T-helper 17 cell (primary cell): ENCODE measurements at places on chromosomes 11 and 22. TPM values are rescaled to one million over a fixed set of nuclear protein-coding genes. Genes with fewer than 3 reads are reported as not detected.

MOB2 gene
- total RNA-seq, result 65.0 TPM

C1QTNF4 gene
- total RNA-seq, result 1.1 TPM

OR51I1 gene
- total RNA-seq, result not detected

PKP3 gene
- total RNA-seq, result not detected

PRR33 gene
- total RNA-seq, result not detected

NXPE4 gene
- not detected for total RNA-seq

OVCH2 gene
- not detected for total RNA-seq

SHANK2 gene
- total RNA-seq, result 0.37 TPM

HOATZ gene
- total RNA-seq, result not detected

BIK gene
- 3.8 TPM for total RNA-seq

RGL4 gene
- 16.0 TPM for total RNA-seq

AIP gene
- total RNA-seq, result 109 TPM

USP2 gene
- total RNA-seq, result 1.7 TPM

IGSF22 gene
- 9.4 TPM for total RNA-seq

HSPB2 gene
- not detected for total RNA-seq

FOLR1 gene
- not detected for total RNA-seq

CST6 gene
- total RNA-seq, result not detected

PIWIL4 gene
- 1.6 TPM for total RNA-seq

MYEOV gene
- total RNA-seq, result 0.60 TPM

SPTBN2 gene
- not detected for total RNA-seq

MS4A14 gene
- total RNA-seq, result not detected

TAF6L gene
- 14.1 TPM for total RNA-seq

SSH3 gene
- 12.8 TPM for total RNA-seq

OAF gene
- total RNA-seq, result 1.3 TPM

MS4A7 gene
- total RNA-seq, result 4.7 TPM

OR51B5 gene
- 0.40 TPM for total RNA-seq

SF3B2 gene
- 208 TPM for total RNA-seq

APOA1 gene
- not detected for total RNA-seq

AIFM3 gene
- 0.34 TPM for total RNA-seq

HBD gene
- total RNA-seq, result 1.0 TPM

PHLDA2 gene
- 0.96 TPM for total RNA-seq

ART1 gene
- not detected for total RNA-seq

DDB1 gene
- 184 TPM for total RNA-seq

IFITM10 gene
- total RNA-seq, result 0.90 TPM

TCN1 gene
- total RNA-seq, result not detected

FGF19 gene
- not detected for total RNA-seq

SYT12 gene
- total RNA-seq, result not detected

MYBPC3 gene
- total RNA-seq, result not detected
